CD8-positive, alpha-beta T cell (primary cell): ENCODE measurements at places on chromosomes 3 and 15. TPM values are rescaled to one million over a fixed set of nuclear protein-coding genes. Genes with fewer than 3 reads are reported as not detected.

GRCh38 chr3:177597311-177598096 lies 400.2 kb upstream of the TBL1XR1 start:
- DNase-seq: peak; percentile 59

GRCh38 chr3:44995142-44995770 lies 19.2 kb downstream of the EXOSC7 start:
- no peak for DNase-seq

PRTG gene
- total RNA-seq: not detected

NEK11 gene
- 3.8 TPM for total RNA-seq

DNA sequence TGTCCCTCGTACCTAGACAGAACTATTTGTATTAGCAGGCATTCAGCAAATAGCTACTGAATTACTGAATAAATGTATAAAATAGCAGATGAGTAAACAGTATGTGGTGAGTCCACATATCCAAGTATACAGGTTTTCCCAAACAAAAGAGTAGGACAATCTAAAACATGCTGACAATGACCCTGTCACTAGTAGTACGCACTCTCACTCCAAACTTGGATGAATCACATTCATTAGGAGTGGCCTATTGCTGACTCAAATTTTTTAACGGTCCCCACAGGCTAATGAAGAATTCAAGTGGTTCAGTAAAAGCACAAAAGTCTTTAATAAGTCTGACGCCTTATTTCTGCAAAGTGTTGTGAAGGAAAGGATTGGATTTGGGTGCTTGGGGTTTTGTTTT lies 449.3 kb upstream of the THBS1 start:
- DNase-seq: no peak

TIMP4 gene
- total RNA-seq: not detected
